A549 treated with ZK216348 at 1 μM for 4 hours (cell line): ENCODE measurements at places on chromosomes 13 and 19. TPM values are rescaled to one million over a fixed set of nuclear protein-coding genes. Genes with fewer than 3 reads are reported as not detected.

RYR1 gene
- total RNA-seq = 3.0 to 7.3 TPM (median 5.6 TPM) in 5 replicates

LIM2 gene
- not detected in 5 replicates for total RNA-seq

LCP1 gene
- total RNA-seq = 0.16 to 0.40 TPM (median 0.22 TPM) in 5 replicates

RCBTB1 gene
- 5.7 to 9.8 TPM (median 9.2 TPM) in 5 replicates for total RNA-seq

DYRK1B gene
- total RNA-seq = 15.8 to 24.4 TPM (median 22.7 TPM) in 5 replicates

PSMC4 gene
- total RNA-seq = 252 to 318 TPM (median 273 TPM) in 5 replicates

FGF9 gene
- total RNA-seq = 0.07 TPM in 1 of 5 replicates, not detected in the others

TECR gene
- total RNA-seq = 124 to 196 TPM (median 175 TPM) in 5 replicates

ZNF154 gene
- total RNA-seq = not detected in 5 replicates

GNA15 gene
- total RNA-seq = 0.08 to 0.14 TPM in 2 of 5 replicates, not detected in the others

FUT2 gene
- total RNA-seq = not detected in 5 replicates

MISP gene
- total RNA-seq = 57.6 to 105 TPM (median 93.9 TPM) in 5 replicates

PCSK4 gene
- total RNA-seq = 0.41 to 1.3 TPM (median 1.1 TPM) in 5 replicates

UGGT2 gene
- 5.3 to 10.3 TPM (median 9.5 TPM) in 5 replicates for total RNA-seq

MZT1 gene
- 5.1 to 14.5 TPM (median 9.4 TPM) in 5 replicates for total RNA-seq

JUND gene
- total RNA-seq = 22.6 to 65.5 TPM (median 54.9 TPM) in 5 replicates

FSD1 gene
- total RNA-seq = 6.0 to 10.8 TPM (median 8.6 TPM) in 5 replicates

GRK1 gene
- total RNA-seq = not detected in 5 replicates

C13orf42 gene
- not detected in 5 replicates for total RNA-seq

CLC gene
- not detected in 5 replicates for total RNA-seq

KLK2 gene
- 0.27 TPM in 1 of 5 replicates, not detected in the others for total RNA-seq

GRIN2D gene
- 4.4 to 12.0 TPM (median 10.2 TPM) in 5 replicates for total RNA-seq

PRR19 gene
- 3.5 to 4.9 TPM (median 3.7 TPM) in 5 replicates for total RNA-seq

CILP2 gene
- total RNA-seq = 0.28 to 0.46 TPM (median 0.37 TPM) in 4 of 5 replicates, not detected in the other
